ENCODE measurements at places on chromosomes 7 and 10. TPM values are rescaled to one million over a fixed set of nuclear protein-coding genes. Genes with fewer than 3 reads are reported as not detected.
A peak's percentile ranks its signal among the peaks of the same experiment; 100 is the strongest.

- DNase-seq: no peak
Measured at GRCh38 chr7:80791509-80791929, 127.3 kb downstream of the SEMA3C start.

Gene TMEM178B
- total RNA-seq: 0.29 TPM

Gene PDE1C
- total RNA-seq: 14.1 TPM

Gene ITPRID1
- total RNA-seq: not detected

DNA sequence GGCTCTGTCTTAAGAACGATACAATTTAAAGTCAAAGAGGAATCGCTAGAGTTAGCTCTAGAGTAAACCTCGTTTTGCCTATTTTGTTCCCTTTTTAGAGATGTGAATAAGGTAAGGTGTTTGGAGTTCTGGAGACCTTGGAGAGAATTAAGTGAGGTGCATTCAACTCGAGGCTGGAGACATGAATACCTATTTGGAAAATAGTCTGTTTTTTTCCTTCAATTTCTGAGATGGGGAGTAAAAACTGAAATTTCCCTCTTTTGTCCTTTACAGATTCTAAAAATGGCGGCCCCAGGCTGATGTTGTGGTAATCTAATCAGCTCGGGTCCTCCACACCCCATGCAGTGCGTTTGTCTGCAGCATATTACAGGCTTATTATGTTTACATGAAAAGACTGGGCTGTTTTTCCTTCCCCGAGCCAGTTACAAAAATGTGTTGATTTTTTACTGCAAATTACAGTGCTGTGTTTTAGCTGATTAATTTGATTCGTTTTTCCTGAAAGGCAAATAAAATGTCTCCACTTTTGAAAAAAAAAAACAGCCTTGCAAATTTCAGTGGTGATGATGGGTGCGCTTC lies 1.5 kb downstream of the KMT2E start:
- DNase-seq: peak; percentile 34

GRCh38 chr7:17620566-17620965 lies 319.7 kb downstream of the SNX13 start:
- peak; percentile 57 for DNase-seq

GRCh38 chr7:34260279-34260678 lies 354.9 kb downstream of the BMPER start:
- peak; percentile 72 for DNase-seq

Gene CD36
- total RNA-seq: not detected

GRCh38 chr10:29345144-29345909 lies 56.5 kb downstream of the LYZL1 start:
- no peak for DNase-seq

DNA sequence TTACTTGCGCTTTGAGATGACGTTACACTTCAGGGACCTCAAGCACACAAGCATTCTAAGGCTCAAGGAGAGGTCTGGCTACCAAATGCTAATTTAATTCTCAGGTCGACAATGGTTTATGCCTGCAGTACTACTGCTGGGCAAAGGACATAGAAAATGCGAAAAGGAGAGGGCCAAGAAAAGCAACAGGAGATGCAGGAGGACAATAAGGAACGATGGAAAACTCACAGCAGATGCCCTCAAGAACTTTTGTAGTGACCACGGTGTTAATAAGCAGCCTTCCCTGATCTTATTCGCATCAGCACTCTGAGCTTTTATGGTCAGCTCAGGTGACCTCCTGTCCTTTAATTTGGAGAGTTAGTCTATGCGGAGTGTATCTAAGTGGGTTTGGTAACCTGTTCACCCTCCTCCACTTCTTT lies 146.3 kb downstream of the GPR85 start:
- no peak for DNase-seq

GRCh38 chr7:2986561-2986960 lies 57.1 kb downstream of the CARD11 start:
- no peak for DNase-seq

Gene TRIM50
- total RNA-seq: not detected

DNA sequence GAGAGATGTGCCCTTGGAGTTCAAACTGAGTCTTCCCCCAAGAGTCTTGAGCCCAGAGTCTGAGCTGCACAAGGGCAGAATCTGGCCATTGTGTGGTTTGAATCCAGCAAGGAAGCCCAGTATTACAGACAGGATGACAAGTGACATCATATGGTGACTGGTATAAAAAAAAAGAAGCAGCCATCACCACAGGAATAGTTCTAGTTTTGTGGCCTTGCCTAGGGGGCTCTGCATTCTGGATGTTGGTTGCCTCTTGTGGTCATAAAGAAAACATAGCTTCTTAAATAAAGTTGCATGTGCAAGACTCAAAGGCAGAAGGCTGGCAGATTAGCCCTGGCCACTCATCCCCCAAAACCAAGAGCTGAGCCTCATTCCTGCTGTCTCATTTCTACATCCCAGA lies 16.8 kb upstream of the LRRC72 start:
- DNase-seq: no peak

GRCh38 chr10:128070161-128070560 lies 56.1 kb downstream of the MKI67 start:
- no peak for DNase-seq

DNA sequence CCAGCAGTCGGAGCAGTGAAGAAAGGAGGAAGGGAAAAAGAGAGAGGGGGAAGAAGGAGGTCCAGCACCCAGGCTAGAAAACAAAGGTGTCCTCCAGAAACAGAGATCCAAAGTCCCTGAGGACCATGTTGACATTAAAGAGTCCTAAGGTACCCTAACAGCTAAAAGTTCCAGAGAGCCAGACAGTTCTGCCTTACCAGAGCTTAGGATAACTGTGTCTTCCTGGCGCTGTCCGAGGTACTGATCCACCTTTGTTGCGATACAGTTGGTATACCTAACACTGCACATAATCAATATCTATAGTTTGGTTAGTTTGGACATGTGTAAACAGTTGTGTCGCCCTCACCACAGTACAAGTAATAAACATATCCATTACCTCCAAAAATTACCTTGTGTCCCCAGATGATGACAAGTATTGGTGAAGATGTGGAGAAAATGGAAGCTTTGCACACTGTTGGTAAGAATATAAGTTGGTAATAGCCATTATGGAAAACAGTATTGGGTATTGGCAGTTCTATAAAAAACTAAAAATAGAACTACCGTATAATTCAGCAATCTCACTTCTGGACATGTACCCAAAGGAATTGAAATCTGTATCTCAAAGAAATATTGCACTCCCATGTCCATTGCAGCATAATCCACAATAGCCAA lies 59.8 kb downstream of the GRID1 start:
- DNase-seq: peak; percentile 24

Gene CPA2
- not detected for total RNA-seq

DNA sequence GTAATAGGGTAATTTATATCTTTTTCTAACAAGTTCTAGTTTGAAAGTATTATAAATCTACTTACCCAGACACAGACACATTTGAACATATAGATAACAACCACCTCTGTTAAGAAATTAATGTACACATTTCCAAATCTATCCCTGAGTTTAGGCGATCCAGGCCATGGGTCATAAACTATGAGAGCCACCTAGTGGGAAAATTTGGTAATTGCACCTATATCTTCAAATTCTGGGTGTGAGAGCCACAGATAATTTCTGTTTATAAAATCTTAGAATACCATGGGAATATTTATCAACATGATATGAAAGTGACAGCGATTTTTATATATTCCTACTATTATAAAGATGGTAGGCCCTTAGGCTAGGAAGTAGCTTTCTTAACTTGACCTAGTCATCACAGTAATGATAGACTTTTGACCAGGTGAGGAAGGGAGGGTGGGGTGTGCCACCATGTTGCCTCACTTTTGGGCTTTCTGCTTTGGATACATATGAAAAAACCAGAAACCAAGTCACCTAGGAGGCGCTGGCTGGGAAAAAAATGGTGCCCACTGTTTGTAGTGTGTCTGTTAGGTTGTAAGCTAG lies 8.0 kb upstream of the EPHA1 start:
- DNase-seq: peak; percentile 80

Data from PC-3 (cell line).